ENCODE measurements at places on chromosomes 7 and 10.

GRCh38 chr10:80515941-80516340 lies 21.8 kb upstream of the SH2D4B start:
- DNase-seq, result no peak

- DNase-seq, result no peak
Measured at GRCh38 chr7:128350708-128351295, 7.1 kb upstream of the RBM28 start.

- no peak for DNase-seq
Measured at GRCh38 chr10:121578965-121579364, 19.3 kb downstream of the FGFR2 start.

DNA sequence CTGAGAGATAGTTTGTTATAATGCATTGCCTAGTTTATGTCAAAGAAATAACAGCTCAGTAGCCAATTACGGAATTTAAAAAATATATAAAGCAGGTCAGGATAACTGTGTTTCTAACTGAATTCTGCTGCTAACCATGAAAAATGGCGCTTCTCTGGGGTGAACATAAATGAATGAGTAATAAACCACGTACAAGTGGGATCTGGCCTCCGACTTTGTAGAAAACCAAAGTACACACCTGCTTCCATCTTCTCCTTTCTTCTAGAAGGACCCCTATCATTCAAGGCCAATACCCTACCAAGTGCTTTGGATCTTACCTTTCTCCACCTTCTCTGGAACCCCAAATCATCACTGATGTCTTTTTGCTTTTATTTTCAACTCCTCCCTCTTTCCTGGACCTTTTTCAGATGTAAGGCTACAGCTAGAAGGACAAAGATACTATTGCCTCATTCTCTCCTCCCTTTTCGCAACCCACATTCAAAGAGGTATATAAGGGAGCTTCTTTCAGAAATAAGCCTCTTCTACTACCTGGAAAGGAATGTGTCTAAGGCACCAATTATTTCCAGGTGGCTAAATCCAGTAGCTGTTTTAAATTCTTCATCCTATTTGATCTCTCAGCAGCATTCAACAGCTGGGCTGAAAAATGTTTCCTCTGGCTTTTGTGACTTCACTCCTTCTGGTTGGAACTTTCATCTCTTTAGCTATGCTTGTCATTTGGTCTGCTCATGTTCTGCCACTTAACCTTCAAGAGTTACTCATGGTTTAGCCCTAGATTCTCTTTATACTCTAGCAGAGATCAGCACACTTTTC lies 37.7 kb downstream of the NAMPT start:
- no peak for DNase-seq

GRCh38 chr10:127694580-127695193 lies 42.3 kb upstream of the FOXI2 start:
- no peak for DNase-seq

GRCh38 chr7:29207162-29207801 lies 12.7 kb downstream of the CHN2 start:
- DNase-seq, result no peak

- DNase-seq, result no peak
Measured at GRCh38 chr10:71085689-71086438, 126.5 kb upstream of the UNC5B start.

GRCh38 chr7:135710417-135711138 lies 17.4 kb downstream of the SLC13A4 start:
- no peak for DNase-seq

GRCh38 chr7:158098125-158099030 lies 489.2 kb downstream of the PTPRN2 start:
- DNase-seq, result no peak

All from stimulated activated CD8-positive, alpha-beta memory T cell treated with anti-CD3 and anti-CD28 coated beads, Interleukin-15, amount 100 ng/mL, for 24 hours (primary cell).